ENCODE measurements at places on chromosomes 16 and 17. TPM values are rescaled to one million over a fixed set of nuclear protein-coding genes. Genes with fewer than 3 reads are reported as not detected.

- no peak overlapping the region for H3K27ac ChIP-seq
- H3K36me3 ChIP-seq: no peaks in the 10 kb centered on the region
- H3K4me3 ChIP-seq: no peak overlapping the region
- no peak for DNase-seq
- H3K4me1 ChIP-seq: no peaks in the 10 kb centered on the region
These were observed 37.6 kb downstream of the WSCD1 start for GRCh38 chr17:6107791-6108190.

GRCh38 chr16:26071101-26071866, 379.5 kb downstream of the HS3ST4 start:
- no peaks in the 10 kb centered on the region for H3K4me1 ChIP-seq
- no peak overlapping the region for H3K4me3 ChIP-seq
- H3K27me3 ChIP-seq: no peaks in the 10 kb centered on the region
- no peak for DNase-seq
- no peak overlapping the region for H3K27ac ChIP-seq

GRCh38 chr16:87974178-87974577, 22.9 kb downstream of the BANP start:
- H3K36me3 ChIP-seq: no peaks in the 10 kb centered on the region
- no peak overlapping the region for H3K27ac ChIP-seq
- no peaks in the 10 kb centered on the region for H3K27me3 ChIP-seq
- H3K4me3 ChIP-seq: no peak overlapping the region
- DNase-seq: no peak
- no peaks in the 10 kb centered on the region for H3K4me1 ChIP-seq

DNA sequence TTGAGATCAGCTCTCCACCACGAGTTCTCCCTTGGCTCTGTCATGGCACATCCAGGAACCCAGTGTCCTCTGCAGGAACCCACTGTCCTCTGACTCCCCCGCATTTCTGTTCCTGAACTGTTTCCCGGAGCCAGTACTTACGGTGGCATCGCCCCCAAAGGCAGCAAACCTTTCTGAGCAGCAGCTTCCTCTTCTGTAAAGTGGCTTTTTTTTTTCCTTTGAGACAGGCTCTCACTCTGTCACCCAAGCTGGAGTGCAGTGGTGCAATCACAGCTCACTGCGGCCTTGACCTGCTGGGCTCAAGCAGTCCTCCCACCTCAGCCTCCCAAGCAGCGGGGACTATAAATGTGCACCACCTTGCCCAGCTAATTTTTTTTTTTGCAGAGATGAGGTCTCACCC, 32.2 kb downstream of the NAGPA start:
- no peak for DNase-seq
- no peak overlapping the region for H3K27ac ChIP-seq
- no peaks in the 10 kb centered on the region for H3K4me1 ChIP-seq
- H3K36me3 ChIP-seq: no peaks in the 10 kb centered on the region
- no peak overlapping the region for H3K4me3 ChIP-seq

GRCh38 chr16:87684106-87684677, 81.6 kb downstream of the KLHDC4 start:
- DNase-seq: no peak
- no peak overlapping the region for H3K27ac ChIP-seq
- H3K4me3 ChIP-seq: no peak overlapping the region
- H3K27me3 ChIP-seq: no peaks in the 10 kb centered on the region
- no peaks in the 10 kb centered on the region for H3K4me1 ChIP-seq

DNA sequence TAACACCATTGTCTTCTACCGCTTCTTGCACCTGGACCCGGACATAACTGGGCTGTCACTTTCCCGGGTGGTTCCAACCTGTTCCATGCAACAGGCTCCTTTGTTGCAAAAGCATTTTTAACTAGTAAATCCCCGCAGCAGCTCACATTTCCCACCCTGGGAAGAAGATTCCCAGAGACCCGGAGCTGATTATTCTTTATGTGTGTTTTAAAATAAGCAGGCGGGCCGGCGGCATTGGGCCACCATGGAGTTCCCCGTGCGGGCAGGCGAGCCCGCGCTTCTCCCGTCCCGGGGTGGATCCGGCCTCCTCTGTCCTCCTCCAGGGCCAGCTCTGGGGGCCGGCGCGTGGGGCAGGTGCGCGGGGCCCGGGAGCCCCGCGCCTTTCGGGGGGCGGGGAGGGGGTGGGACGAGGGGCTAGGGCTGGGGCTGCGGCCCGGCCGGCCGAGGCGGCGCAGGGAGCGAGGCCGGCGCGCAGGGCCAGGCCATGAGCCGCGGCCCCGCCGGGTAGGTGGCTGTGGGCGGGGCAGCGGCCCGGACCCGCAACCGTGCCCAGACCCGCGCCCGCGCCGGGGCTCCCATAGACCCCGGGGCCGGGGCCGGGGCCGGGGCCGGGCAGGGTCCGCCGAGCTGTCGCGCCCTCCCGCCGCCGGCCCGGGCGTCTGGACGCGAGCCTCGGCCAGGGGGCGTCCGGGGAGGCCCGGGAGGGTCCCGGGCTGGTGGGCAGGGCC, 1.7 kb downstream of the CRAMP1 start:
- peaks cover 6% of the 10 kb centered on the region for H3K27me3 ChIP-seq
- peak; percentile 9 for DNase-seq
- H3K36me3 ChIP-seq: peaks cover 10% of the 10 kb centered on the region
- peaks cover 32% of the 10 kb centered on the region for H3K4me1 ChIP-seq
- H3K27ac ChIP-seq: no peak overlapping the region

GRCh38 chr16:72805486-72805885, 242.4 kb downstream of the ZFHX3 start:
- no peaks in the 10 kb centered on the region for H3K27me3 ChIP-seq
- no peak overlapping the region for H3K27ac ChIP-seq
- H3K36me3 ChIP-seq: no peaks in the 10 kb centered on the region
- no peak overlapping the region for H3K4me3 ChIP-seq

DNA sequence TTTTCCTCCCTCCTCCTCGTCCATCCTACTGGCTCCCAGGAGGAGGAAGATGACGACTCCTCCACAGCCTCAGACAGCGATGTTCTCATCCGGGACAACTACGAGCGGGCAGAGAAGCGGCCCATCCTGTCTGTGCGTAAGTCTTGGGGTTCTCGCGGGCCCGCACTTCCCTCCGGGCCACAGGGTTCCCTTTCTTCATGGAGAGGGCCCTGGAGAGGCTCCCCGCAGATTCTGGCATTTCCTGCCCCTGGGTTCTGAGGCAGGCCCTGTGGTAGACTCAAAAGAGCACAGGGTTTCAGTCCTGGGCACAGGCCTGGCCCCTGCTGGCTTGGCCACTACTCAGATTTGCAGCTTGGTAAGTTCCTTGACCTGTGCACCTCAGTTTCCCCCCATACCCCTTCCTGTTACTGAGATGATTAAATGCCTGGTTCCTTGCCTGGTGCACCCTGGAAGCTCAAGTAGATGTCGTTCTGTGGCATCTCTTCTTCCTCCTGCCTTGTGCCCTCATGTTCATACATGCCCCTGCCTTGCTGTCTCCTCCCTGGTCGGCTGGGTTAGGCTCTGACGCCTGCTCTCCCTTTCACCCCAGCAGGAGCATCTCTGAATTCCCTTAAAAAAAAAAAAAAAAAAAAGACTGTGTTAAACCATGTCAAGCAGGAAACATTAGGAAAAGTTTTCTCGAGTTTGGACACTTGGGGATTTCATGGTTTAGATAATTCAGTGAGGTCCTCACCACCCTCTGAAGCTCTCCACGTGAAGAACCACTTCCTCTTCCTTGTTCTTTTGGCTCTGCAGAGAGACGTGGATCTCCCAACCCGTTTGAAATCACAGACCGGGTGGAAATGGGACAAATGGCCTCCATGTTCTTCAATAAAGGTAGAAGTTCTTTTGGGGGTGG, 14.3 kb upstream of the NAT9 start:
- DNase-seq: no peak
- H3K36me3 ChIP-seq: peaks cover 15% of the 10 kb centered on the region
- peaks cover 37% of the 10 kb centered on the region for H3K4me1 ChIP-seq
- no peak overlapping the region for H3K27ac ChIP-seq

- no peaks in the 10 kb centered on the region for H3K36me3 ChIP-seq
- no peak for DNase-seq
- no peak overlapping the region for H3K27ac ChIP-seq
- H3K4me1 ChIP-seq: no peaks in the 10 kb centered on the region
These were observed 436.0 kb downstream of the MAF start for GRCh38 chr16:79164388-79164995.

DNA sequence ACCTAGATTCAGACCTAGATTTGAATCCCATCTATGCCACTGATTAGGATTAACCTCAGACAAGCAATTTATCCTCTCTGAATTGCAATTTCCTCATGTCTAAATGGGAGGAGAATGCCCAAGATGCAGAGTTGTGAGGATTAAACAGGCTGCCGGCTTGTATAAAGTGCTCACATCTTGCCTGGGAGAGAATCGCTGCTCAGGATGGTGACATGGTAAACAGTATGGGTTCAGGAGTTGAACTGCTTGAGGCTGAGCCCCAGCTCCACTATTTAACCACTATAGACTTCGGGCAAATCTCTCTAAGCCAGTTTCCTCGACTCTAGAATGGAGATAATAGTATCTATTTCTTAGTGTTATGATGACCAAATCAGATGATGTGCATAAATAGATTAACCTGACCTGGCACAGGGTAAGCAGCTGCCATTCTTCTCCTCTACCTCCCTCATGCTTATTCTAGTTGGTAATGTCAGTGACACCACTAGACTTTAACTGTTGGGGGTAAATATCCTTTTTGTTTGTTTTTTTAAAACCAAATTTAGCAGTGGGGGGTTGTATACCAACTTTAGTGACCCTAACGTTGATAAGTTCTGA, 732 bp upstream of the RPL27 start:
- no peak overlapping the region for H3K4me3 ChIP-seq
- H3K27ac ChIP-seq: peak overlapping the region; percentile 48
- no peaks in the 10 kb centered on the region for H3K27me3 ChIP-seq
- peaks cover 22% of the 10 kb centered on the region for H3K4me1 ChIP-seq
- H3K36me3 ChIP-seq: peaks cover 23% of the 10 kb centered on the region

- H3K27me3 ChIP-seq: no peaks in the 10 kb centered on the region
- DNase-seq: no peak
- peak overlapping the region; percentile 87 for H3K27ac ChIP-seq
- H3K4me1 ChIP-seq: peaks cover 36% of the 10 kb centered on the region
These were observed 2.1 kb downstream of the TRAF4 start for GRCh38 chr17:28745786-28746411.

DNA sequence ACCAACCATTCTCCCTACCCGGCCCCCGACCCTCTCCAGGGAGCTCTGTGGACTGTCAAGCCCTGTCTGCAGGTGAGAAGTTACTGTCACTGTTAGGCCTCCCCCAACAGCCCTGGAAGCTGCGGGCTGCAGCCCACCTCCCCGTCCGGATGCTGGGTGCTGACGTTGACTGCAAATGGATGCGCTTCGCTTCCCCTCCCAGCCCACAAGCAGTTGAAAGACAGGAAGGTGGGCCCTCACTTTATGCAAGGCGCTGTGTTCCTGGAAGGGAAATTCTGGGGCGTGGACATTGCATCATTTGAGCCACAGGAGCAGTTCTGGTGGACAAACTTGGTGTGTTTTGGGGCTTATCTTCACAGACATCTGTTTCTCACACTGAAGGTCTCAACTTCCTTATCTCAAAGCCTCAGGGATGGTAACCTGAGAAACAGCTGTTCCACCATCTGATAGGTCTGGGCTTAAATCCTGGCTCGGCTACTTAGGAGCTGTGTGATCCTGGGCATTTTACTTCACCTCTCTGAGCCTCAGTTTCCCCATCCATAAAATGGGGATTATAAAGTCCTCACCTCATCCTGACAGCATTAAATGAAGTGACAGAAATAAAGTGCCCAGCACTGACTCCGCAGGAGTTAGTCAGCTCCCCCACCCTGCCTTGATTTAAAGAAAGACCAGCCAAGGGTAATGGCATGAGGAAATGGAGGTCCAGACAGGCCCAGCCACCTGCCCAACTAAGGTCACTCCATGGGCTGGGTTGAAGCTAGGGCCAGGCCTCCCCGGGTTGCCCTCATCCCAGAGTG, 4.6 kb upstream of the DRC7 start:
- H3K36me3 ChIP-seq: no peaks in the 10 kb centered on the region
- H3K4me1 ChIP-seq: peaks cover 13% of the 10 kb centered on the region
- peak overlapping the region; percentile 43 for H3K4me3 ChIP-seq
- peak; percentile 73 for DNase-seq

DNA sequence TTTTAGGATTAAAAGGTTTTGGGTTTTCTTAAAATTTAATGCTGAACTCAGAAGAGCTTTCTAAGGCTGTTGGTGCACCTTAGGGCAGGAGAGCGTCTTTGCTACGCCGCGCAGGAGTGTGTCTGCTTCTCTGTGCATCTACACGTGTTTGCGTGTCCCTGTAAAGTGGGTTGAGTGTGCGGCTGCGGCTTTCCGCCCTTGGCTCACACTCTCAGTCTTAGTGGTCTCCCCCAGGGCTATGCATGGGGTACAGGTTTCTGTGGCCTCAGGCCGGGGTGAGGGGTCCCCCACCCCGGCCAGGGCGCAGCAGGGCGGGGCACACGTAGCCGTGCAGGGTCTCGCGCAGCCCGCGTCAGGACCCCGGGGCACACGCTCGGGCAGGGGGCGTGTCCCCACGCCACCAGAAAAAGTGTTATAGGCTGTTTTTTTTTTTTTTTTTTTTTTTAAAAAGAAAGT, 727 bp upstream of the TENT4B start:
- peaks cover 40% of the 10 kb centered on the region for H3K4me1 ChIP-seq
- H3K27me3 ChIP-seq: no peaks in the 10 kb centered on the region
- H3K27ac ChIP-seq: peak overlapping the region; percentile 76
- H3K36me3 ChIP-seq: no peaks in the 10 kb centered on the region
- DNase-seq: peak; percentile 83

Gene TAT
- not detected for total RNA-seq

Gene MT1A
- 0.71 TPM for total RNA-seq

Gene BTBD17
- total RNA-seq: not detected

Gene HOXB9
- 2.6 TPM for total RNA-seq
